Endothelial cell of umbilical vein (primary cell): ENCODE measurements at places on chromosomes 12 and 14.
A peak's percentile ranks its signal among the peaks of the same experiment; 100 is the strongest.

- no peak for DNase-seq
These were observed 11.6 kb downstream of the DAD1 start for GRCh38 chr14:22577334-22577908.

- no peak for DNase-seq
These were observed 83.3 kb downstream of the PUS7L start for GRCh38 chr12:43675048-43675904.

DNA sequence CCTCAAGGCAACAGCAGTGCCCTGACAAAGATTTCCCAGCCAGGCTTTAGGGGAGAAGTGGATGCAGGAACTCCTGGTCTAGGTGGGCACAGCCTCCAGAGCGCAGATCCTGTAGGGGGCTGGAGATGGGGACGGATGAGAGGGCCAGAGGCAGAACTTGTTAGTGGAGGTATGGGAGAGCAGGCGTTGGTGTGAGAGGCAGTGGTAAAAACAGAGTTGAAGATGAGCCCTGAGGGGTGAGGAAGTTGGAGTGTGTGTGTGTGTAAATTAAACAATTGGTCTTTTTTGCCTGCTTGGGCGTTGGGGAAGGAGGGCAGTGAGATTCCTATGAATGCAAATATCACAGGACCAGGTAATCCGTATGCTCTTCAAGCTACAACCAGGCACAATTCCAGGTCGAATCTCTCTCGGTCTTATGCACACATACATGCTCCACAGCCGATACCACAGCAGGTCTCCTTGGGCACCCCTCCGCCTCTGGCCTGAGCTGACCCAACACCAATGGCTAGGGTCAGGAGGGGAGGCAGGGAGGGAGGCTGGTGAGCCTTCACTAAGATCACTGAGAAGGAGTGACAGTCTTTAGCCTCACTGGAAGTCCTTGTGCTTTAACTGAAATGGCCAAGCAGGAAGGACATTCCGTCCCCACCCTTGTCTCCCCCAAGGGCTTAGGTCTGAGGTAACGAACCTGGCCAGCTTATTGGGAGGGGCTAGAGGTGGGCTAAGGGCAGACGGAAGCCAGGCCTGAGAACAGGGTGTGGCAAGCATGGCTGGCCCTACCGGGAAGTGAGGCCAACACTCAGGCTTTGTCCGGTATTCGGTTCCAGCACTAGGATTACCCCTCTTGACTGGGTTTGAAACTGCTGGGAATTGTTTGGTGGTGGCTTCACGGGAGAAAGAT lies 1.5 kb upstream of the KRT7 start:
- no peak for DNase-seq

- no peak for DNase-seq
These were observed 27.6 kb downstream of the PLXNC1 start for GRCh38 chr12:94175763-94176668.

DNA sequence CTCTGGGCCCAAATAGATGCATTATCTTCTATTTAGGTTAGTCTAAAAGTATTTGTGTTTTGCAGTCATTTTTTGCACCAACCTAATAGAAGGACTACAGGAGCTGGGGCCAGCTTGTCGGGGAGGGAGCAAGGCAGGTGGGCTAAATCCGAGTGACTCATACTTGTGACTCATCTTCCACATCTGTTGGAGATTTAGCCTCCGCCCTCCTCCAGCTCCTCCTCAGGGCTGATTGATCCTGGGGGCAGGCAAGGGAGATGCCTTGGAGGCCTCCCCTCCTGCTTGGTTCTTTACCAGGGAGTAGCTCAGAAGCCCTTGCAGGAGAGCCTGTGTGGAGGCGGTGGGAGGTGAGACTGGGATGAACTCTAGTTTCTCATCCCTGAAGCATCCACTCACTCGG lies 27.9 kb downstream of the RHOF start:
- no peak for DNase-seq

DNA sequence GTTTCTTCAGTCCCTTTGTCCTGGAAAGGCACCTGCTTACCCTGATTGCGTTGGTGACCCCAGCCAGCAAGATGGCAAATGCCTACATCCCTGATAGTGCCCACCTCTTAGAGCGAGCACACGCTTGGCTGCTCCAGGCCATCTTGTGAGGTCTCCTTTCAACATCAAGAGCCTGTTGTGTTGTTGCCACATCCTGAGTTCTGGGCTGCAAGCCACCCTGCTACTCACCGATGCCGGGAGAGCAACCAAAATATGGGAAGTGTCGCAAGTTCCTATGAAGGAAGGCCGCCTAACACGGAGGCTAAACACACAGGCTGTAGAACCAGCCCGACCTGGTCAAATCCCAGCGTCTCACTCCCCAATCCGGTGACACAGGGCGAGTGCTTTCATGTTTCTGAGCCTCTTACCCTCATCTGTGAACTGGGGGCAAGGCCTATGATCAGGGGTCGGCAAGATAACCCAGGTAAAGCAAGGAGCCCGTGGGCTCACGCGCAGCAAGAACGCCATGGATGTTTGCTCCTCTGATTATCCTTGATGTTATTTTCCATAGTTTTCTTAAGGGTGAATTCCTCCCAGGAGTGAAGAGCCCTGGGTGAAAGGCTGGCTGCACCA lies 98.4 kb downstream of the LGMN start:
- no peak for DNase-seq

- DNase-seq, result peak; percentile 58
These were observed 326.8 kb downstream of the CCDC91 start for GRCh38 chr12:28517101-28517500.

DNA sequence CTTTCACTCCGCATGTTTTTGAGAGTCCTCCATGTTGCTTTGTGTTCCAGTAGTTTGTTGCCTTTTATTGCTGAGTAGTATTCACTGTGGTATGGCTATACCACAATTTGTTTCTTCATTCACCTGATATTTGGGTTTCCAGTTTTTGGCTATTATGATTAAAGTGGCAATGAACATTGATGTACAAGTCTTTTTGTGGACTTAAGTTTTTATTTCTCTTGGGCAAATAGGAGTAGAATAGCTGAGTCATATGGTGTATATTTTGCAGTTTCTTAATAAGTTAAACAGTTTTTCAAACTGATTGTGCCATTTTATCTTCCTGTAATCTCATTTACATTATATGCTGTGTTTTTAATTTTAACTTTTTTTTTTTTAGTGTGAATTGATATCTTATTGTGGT lies 16.2 kb downstream of the ADIPOR2 start:
- no peak for DNase-seq

- no peak for DNase-seq
These were observed 61.5 kb downstream of the NT5DC3 start for GRCh38 chr12:103779410-103780092.

GRCh38 chr12:98635657-98636323 lies 8.8 kb downstream of the IKBIP start:
- DNase-seq, result peak; percentile 61

DNA sequence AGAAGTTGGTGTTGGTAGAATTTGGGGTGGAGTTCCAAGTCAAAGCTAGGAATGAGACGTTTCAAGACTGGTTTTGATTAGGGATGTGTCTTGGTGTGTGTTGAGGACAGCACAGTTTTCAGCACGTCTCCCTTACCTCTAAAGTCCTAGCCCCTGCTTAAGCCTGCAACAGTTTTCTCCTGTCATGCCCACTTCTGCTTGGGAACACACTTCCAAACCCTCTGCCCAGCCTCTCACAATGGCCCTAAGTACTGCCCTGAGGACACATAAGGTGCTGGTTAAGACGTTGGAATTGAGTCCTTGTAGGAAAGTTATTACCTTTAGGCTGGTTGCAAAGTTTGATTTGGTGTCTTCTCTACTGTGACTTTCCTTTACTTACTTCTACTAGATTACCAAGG lies 710 bp upstream of the BMAL2 start:
- peak; percentile 44 for DNase-seq

DNA sequence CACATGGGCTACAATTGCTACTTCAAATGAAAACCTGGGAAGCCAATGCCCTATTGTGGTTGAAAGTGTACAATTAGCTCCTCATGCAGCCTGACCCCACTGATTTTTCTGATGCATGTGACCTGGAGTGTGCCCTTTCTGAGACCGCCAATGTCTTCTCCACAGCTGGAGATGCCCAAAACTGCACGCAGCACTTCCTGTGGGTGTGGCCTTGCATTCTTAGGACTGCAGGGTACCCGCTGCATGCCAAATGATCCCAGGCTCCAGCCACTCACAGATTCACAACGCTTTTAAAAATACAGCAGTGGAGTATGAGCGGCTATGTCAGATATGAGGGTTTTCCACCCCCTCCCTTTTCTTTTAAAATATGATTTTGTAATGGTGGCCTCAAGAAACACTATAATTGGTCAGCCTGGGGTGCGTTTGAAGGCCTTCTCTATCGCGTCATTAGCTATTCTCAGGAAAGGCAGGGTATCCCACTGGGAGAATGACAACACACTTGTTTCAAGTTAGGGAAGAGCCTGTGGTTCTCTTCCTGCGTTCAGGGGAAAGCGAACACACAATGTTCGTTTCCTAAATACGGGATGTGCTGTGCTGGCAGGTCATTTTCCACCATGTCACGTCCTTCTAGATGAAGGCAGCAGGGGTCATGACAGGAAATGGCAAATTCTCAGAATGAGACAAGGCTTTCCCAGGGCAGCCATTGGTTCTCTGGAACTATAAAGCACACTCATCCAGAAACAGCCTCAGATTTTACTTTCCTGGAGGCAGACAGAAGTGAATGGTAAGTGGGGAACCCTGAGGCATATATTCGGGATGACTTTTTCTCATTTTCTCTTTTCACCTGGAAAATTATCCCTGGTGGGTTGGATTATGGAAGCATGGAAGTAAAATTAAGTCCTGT lies at the start of gene APOLD1:
Gene APOLD1 (plus strand): TSS at position 749 of the 904 bp plus-strand sequence. CDS start 33 bp downstream, at position 782.
- peak; percentile 81 for DNase-seq

- DNase-seq, result no peak
These were observed 188.3 kb downstream of the PHETA1 start for GRCh38 chr12:111180426-111181142.

DNA sequence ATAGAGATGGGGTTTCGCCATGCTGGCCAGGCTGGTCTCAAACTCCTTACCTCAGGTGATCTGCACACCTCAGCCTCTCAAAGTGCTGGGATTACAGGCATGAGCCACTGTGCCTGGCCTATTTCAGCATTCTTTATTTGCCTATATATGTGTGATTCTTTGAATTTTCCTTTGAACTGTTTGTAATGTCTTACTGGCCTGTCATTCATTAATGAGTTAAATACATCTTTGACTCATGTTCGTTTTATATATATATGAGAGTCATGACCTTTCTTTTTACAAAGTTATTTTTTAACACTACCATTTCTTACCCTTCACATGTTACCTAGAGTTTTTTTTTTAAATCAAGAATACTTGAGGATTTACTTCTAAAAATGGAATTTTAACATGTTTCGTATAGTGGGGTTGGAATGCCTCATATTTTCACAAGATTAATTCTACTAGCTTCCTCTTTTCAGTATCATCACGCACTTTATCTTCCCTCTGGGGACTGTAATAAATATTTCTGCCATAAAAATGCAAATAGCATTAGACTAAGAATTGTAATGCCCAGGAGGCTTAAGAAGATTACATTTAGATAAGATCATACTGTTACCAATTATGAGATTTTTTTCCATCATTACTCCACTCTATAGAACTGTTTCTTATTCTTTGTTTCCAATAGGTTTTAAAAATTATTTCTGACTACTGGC lies 66.7 kb downstream of the NTN4 start:
- no peak for DNase-seq

- no peak for DNase-seq
These were observed 38.5 kb downstream of the SENP1 start for GRCh38 chr12:48067250-48067938.

GRCh38 chr12:4242595-4242994 lies 31.0 kb upstream of the CCND2 start:
- no peak for DNase-seq

DNA sequence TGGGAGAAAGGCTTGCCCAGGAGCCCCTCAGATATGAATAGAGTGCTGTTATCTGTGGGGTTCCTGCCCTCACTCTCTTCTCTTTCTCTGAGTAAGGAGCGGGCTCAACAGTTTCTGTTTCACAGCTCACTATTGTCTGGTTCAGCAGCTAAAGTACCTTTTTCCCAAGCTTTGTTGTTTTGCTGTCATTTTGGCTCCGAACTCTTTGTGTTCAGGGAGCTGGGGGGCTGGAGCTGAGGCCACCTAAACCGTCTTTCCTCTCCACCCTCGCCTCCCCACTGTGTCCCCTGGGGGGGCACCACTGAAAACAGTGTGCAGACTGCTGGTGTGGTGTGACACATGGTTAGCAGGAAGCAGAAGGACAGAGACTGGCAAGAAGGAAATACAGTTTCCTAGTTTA lies 51.4 kb downstream of the FBXW8 start:
- DNase-seq, result no peak

DNA sequence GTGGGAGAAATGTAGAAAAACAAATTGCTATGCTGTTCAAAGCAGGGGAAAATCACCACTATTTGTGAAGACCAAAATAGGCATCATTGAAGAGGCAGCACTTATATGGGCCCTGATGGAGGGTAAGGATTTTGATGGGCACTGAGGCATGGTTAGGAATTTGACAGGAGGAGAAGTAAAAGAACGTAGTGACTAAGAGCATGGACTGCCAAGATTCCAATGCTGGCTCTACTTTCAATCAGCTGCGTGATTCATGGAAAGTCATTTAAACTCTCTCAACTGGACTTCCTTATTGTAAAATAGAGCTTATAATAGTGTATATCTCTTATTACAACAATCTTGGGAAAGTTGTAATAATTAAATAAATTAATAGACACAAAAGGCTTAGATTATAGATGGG lies 267.7 kb upstream of the G2E3 start:
- no peak for DNase-seq

DNA sequence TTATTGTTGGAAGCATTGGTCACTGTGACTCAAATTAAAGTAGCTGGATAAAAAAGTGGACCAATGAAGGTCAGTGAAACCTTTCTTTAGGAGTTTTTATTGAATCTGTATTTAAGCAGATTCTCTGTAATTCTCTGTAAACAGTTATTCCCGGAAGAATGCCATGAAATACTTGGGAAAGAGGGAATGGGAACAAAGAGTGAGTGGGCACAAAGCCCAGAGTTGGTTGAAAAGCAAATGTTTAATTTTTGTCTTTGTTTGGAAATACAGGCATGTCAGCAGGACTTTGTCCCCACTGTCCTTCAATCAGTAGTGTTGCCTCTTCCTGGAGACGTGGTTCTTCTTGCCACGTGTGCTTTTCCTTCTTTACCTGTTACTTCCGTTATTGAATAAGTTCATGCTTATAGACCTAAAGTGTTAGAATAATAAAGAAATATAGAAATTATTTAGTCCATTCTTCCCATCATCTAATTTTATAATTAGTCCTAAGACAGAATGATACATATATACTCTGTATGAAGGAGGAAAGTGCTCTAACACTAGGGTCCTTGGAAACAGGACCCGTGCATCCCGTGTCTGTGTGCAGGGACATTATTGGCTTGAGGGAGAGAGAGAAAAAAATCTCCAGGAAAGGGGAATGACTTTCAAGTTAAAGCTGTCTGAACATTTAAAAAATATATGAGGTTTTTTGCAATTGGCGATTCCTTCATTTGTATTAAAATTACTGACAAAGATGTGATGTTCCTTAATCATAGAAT lies 2.0 kb upstream of the ANG start:
- DNase-seq, result no peak
